ENCODE measurements at places on chromosomes 3 and 15. TPM values are rescaled to one million over a fixed set of nuclear protein-coding genes. Genes with fewer than 3 reads are reported as not detected.

- no peak for DNase-seq
Observed at GRCh38 chr3:170603770-170604510, 18.1 kb upstream of the SLC7A14 start.

GRCh38 chr15:96737408-96737807 lies 406.9 kb downstream of the NR2F2 start:
- no peak for DNase-seq

- no peak for DNase-seq
Observed at GRCh38 chr3:57805674-57806073, 49.6 kb downstream of the SLMAP start.

FGF12 gene
- total RNA-seq: not detected

PPM1M gene
- 46.4 TPM for total RNA-seq

CCDC80 gene
- not detected for total RNA-seq
